ENCODE measurements at places on chromosomes 5 and 9. TPM values are rescaled to one million over a fixed set of nuclear protein-coding genes. Genes with fewer than 3 reads are reported as not detected.

- no peak for DNase-seq
Observed at GRCh38 chr5:127320032-127320965, 29.7 kb downstream of the MEGF10 start.

- DNase-seq: no peak
Observed at GRCh38 chr5:37206736-37207135, 42.4 kb downstream of the CPLANE1 start.

DNA sequence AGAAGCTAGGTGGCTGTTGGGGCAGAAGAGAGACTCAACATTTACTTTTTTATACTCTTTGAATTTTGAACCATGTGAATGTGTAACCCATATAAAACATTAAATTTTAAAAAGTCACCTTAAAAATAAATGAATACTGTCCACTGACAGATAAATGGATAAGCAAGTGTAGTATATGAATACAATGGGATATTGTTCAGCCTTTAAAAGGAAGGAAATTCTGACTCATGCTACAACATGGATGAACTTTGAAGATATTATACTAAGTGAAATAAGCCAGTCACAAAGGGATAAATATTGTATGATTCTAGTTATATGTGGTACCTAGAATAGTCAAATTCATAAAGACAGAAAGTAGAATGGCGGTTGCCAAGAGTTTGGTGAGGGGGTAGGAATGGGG lies 113.9 kb downstream of the TMEM174 start:
- DNase-seq: no peak

DNA sequence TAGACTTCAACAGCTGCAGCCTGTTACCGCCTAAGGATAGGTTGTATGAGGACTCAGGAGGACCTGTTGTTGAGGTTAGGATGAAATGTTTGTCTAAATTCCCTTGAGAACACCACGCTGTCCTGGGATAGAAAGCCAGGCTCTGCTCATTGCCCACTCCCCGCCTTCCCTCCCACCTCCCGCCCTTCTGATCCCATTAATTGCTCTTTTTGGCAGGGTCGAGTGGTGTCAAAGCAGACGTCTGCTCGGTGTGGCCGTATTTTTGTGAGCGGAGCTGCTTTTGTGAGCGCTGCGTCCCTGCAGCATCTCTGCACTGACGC lies 62.3 kb downstream of the SPATA31C2 start:
- no peak for DNase-seq

Gene PLCXD3
- 68.3 TPM for total RNA-seq

GRCh38 chr5:150052226-150052955 lies 34.0 kb downstream of the CSF1R start:
- no peak for DNase-seq

Gene BRINP1
- total RNA-seq: 0.78 TPM

- no peak for DNase-seq
Observed at GRCh38 chr5:102324714-102325113, 28.6 kb upstream of the SLCO4C1 start.

GRCh38 chr5:153991168-153991567 lies 47.5 kb downstream of the FAM114A2 start:
- DNase-seq: no peak

- DNase-seq: no peak
Observed at GRCh38 chr5:135526924-135527323, 8.8 kb downstream of the NEUROG1 start.

- DNase-seq: no peak
Observed at GRCh38 chr5:79200573-79201183, 35.3 kb upstream of the JMY start.

GRCh38 chr5:73494721-73495120 lies 3.5 kb upstream of the BTF3 start:
- DNase-seq: no peak

DNA sequence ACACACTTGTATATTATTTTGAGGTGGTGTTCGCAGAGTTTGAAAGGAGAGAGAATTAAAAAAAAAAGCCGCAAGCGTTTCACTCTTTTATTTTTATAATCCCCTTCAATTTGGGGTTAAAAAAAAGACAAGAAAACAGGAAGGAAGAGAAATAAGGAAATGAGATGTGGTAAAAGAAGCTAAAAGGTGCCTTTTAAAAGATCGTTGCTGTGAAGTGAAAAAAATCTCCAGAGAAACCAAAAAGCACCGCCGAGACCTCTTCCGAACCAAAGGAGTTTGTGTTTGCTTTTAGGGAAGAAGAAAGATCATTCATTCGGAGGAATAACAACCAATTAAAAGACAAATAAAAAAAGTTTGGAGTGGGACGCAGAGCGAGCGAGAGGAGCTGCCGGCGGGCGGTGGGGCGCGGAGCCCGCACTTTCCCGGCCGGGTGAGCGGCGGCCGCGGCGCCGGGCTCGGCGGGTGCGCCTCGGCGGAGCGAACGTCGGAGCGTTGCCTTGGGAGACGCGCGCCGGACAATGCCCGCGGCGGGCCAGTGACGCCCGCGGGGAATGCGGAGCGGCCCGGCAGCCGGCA lies 355 bp downstream of the TLE4 start:
- DNase-seq: no peak

DNA sequence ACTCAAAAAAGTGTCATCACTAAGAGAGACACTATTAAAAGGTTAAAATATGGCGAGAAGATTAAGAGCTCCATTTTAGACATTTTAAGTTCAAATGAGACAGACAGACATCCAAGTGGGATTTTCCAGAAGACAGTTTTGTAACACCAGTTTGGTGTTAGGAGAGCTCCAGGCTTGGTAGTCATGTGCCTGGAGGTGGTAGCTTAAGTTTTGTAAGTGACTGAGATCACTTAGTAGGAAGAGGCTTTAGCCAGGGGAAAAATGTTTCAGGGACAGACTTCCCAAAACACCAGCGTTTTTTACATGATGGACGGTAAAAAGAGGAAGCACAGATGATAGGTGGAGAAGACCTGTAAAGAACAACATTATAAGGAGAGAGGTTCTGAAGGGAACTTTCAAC lies 150.3 kb downstream of the GIN1 start:
- DNase-seq: no peak

DNA sequence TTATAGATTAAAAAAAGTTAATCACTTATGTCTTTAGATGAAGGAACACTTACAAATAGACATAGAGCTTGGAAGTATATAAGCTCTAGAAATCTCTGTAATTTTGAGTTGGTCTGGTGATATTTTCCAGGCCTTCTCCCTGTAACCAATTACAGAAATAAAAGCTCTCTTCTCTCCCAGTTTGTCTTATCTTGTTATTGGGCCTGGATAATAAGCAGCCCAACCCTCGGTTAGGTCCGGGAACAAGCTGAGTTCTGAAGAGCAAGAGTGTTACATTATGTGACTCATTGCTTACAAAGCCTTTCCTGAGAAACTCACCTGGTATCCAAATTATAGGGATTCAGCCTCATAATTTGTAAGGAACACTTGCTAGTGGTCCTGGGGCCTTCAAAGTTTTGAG lies 1146.2 kb downstream of the CDH9 start:
- no peak for DNase-seq

Gene PCDHGA10
- 4.8 TPM for total RNA-seq

Gene IFNA5
- not detected for total RNA-seq

Gene CYLC2
- not detected for total RNA-seq

DNA sequence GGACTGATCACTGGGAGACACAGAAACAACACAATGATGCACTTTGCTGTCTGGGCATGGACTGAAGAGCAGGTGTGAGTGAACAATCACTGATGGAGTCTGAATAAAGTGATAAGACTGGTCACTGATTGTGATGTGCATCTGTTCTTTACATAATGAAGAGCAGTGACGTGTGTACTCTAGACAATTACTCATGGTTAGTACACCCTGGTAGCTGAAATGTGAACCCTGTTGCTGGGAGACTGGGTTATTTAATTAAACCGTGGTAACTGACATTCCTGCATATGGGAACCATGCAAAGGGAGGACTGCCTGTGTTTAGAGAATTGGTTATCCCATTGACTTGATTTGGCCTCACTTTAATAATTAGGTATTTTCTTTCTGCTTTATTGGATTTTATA lies 202.9 kb downstream of the NR2F1-AS1 start:
- DNase-seq: no peak

GRCh38 chr5:65961633-65962032 lies 35.3 kb downstream of the ERBIN start:
- no peak for DNase-seq

DNA sequence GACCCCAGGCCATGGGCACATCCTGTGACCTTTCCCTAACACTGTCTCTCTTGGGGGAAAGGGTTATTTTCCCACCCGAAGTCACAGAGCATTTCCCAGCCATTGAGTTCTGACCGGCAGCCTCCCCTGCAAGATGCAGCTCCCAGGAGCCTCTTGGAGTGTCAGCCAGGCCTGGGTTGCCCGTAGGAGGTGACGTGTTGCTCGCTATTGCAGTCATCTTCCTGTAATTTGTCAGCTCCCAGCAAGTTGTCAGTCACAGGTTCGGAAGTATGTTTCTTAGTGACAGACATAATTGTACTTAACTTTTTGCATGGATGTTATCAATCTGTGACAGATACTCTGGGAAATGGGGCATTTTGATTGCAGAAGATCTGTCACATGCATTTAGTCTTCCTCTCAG lies 74.5 kb downstream of the MVB12B start:
- no peak for DNase-seq

Gene SPATA31D4
- not detected for total RNA-seq

DNA sequence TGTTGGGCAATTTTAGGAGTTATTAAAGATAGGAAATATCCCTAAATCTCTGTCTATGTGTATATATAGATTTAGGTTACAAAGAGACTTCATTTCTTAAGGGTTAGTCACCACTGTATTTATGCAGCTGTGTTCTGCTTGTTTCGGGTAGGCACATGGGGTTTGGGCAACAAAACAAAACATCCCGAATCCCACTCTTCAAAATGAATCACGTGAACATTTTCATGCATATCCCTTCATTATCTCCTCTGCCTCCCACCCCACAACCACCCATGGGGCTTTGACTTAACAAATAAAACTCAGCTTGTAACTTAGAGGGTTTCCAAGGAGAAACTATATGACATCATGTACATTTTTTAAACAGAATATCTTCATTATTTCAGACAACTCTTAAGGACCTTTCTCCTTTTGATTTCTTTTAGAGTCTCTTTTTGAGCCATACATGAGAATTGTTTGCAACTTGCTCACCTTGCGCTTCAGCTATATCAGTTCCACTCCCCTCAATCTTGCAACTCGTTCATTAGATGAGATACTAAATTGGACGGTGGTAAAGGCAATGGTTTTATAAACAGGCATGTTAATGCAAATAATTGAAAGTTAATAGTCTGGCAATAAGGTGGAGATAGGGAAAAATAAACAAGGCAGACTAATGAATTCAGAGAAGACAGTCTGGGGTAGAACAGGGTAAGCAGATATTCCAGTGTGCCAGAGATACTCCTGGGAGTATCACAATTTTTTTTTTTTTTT lies 136.7 kb downstream of the CD180 start:
- no peak for DNase-seq

DNA sequence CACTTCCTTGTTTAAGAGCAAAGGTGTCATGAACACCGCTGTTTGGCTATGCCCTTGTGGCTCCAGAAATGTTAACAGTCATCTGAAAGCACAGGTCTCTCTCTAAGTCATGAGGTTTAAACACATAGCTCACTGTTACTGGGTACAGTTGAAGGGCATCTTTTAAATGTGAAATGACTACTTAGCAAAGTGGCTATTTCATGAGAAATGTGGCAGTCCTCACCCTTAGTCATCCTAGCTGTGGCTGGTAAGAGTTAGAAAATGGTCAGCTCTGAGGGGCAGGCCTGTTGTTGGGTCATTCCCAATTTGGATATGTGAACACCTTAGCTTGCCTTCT lies 24.2 kb upstream of the TMEM171 start:
- no peak for DNase-seq

DNA sequence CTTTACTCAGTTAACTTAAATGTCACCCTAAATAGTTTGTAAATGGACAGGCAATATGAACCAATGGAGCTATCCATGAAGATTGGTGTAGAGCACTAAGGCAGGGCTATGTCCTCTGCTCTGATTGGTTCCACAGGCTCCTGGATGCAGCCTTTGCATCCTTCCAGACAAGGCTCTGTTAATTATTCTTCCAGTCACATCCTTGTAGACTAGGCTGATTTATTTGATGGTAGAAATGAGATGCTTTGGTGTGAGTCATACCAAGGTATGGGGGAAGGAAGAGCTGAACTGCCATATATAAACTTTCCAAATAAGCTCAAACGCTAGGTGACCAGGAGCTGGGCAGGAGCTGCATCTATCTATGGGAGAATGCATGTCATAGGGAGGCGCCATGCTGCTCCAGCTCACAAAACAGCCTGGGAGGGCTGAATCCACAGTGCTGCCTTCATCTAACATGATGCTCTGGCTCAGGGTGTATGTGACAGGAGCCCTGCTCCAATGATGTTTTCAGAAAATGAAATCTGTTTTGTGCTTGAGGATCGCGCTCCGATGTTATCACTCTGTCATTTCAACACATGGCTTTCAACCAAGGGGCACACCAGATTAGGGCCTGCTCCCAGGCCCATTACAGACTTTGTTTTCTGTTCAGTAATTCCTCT lies 818.0 kb upstream of the ZNF608 start:
- no peak for DNase-seq

- no peak for DNase-seq
Observed at GRCh38 chr5:11734369-11734768, 169.9 kb downstream of the CTNND2 start.

Gene OTULINL
- 2.1 TPM for total RNA-seq

GRCh38 chr5:140988100-140988499 lies 21.8 kb downstream of the PCDHAC2 start:
- DNase-seq: no peak

GRCh38 chr9:130193531-130194377 lies 21.6 kb downstream of the NCS1 start:
- no peak for DNase-seq

Gene NANS
- 27.4 TPM for total RNA-seq

GRCh38 chr5:33994845-33995244 lies 10.4 kb upstream of the SLC45A2 start:
- no peak for DNase-seq

GRCh38 chr5:5178136-5178535 lies 38.0 kb downstream of the ADAMTS16 start:
- no peak for DNase-seq

Gene C7
- total RNA-seq: 176 TPM

- DNase-seq: peak; percentile 75
Observed at GRCh38 chr9:111525056-111525977, at the start of gene ZNF483. Gene ZNF483 (plus strand): TSS chr9:111525179. CDS start chr9:111527396, 2,217 bp downstream.

Gene TCF7
- total RNA-seq: 1.3 TPM

Gene CTNNAL1
- 98.9 TPM for total RNA-seq

Measured in right atrium auricular region (tissue), 2 donors.